Endodermal cell (in vitro differentiated cells): ENCODE measurements at places on chromosomes 1 and 21. TPM values are rescaled to one million over a fixed set of nuclear protein-coding genes. Genes with fewer than 3 reads are reported as not detected.
A peak's percentile ranks its signal among the peaks of the same experiment; 100 is the strongest.

GRCh38 chr1:77370583-77371306, 88.9 kb downstream of the AK5 start:
- no peak overlapping the region for H3K4me3 ChIP-seq
- no peaks in the 10 kb centered on the region for H3K27me3 ChIP-seq
- H3K36me3 ChIP-seq = no peaks in the 10 kb centered on the region
- no peak overlapping the region for H3K27ac ChIP-seq
- DNase-seq = no peak
- no peaks in the 10 kb centered on the region for H3K4me1 ChIP-seq

DNA sequence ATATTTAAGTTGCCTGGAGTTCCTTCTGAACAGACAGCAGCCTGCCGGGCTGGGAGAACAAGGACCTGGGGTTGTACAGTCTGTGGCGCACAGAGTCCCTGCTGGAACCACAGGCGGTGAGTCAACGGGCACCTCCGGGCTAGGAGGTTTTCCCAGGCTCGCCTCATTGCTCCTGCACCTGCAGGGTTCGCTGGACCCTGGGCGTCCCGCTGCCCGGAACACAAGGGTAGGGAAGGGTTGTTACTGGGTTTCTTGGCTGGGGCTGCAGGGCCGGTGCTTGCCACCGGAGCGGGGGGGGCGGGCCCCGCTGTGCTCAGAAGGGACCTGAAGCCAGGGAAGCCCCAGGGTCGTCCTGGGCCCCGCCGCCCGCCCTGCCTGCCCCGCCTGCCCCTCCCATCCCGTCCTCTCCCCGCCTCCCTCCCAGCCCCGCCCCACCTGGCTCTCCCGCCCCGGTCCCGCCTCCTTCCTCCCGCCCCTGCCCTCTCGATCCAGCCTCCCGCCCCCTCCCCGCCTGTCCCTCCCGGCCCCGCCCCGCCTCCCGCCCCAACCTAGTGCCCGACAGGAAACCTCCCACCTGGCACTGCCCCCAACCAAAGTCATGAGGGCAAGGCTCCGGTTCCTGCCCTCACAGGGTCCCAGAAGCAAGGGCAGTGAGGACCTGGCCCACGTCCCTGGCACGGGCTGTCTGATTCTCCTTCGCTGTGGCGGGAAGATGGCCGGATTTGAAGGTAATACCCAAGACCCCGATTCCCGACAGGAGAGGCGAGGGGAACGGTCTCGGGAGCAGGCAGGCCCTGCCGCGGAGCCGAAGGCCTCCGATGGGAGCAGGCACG, 6.8 kb downstream of the JMJD4 start:
- peak overlapping the region; percentile 83 for H3K4me3 ChIP-seq
- no peaks in the 10 kb centered on the region for H3K27me3 ChIP-seq
- H3K4me1 ChIP-seq = no peaks in the 10 kb centered on the region
- peak; percentile 94 for DNase-seq

Gene RIMKLA
- 0.73 to 23.4 TPM (median 1.5 TPM) in 3 replicates for total RNA-seq

Gene HOOK1
- 19.5 and 19.9 TPM in 2 replicates for total RNA-seq

DNA sequence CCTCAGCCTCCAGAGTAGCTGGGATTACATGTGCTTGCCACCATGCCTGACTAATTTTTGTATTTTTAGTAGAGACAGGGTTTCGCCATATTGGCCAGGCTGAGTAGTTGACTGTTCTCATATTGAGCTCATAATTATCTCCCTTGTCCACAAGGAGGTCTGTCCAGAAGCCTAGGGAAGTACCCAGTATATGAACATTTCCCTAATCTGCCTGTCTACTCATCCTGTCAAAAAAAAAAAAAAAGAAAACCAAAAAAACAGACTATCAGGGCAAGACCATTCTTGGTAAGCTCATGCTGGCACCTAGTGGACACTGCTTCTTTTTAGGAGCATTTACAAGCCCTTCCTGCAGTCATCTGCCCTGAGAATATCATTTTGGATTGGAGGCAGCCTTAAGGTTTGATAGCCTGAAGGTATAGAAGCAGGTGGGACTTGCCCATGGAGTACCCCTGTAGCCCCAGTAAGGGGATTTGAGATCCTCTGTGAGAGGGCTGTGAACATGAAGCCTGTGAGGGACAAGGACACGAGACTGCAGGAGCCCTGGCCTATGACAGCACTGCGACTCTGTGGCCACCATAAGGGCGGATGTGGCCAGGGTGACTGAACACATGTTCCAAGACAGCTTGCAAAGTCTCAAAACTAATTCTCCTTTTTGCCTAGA, 10.8 kb upstream of the DUSP12 start:
- H3K27ac ChIP-seq = no peak overlapping the region
- H3K27me3 ChIP-seq = peaks cover 3% of the 10 kb centered on the region
- no peak overlapping the region for H3K4me3 ChIP-seq
- DNase-seq = peak; percentile 70

DNA sequence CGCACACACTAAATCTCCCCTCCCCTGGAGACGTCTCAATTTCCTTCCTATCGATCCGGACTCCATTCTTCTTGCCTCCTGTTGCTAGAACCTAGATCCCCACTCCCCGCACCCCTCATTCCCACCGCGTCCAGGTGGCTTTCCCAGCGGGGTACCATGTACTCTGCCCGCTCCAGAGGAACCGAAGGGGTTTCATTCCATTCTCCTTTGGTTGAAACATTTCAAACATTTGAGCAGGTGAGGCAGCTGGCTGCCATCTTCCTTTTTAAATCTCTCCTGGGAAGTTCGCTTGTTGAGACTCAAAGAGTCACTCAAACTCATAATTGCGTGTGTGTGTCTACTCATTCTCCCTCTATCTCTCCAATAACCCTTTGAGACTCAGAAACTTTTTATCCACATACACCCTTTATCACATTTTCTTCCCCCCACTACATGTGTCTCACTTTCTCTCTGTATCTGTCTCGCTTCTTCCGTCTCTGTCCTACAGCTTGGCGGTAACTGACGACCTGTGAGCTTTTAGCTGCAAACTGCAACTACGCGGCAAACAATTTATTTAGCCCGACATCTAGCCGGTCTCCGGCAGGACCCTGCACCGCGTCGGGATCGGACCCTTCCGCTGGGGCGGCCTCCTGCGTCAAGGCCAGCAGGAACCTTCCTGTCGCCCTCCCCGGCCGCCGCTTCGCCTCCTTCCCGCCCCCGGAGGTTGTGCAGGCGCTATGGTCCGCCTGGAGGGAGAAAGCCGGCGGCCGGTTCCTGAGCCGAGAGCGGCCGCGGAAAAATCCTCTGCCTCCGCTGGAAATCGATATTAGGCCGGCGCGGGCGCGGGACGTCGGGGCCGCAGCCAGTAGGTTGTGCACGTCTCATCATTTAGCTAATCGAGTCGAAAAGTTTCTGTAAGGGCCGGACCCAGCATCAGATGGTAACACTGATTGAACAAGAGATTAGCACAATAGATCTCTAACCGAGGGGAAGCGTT, 3.0 kb upstream of the FOXD3 start:
- peak; percentile 81 for DNase-seq
- no peaks in the 10 kb centered on the region for H3K36me3 ChIP-seq
- H3K4me1 ChIP-seq = peaks cover 5% of the 10 kb centered on the region
- H3K27ac ChIP-seq = no peak overlapping the region

GRCh38 chr21:37412603-37413360, 46.2 kb downstream of the DYRK1A start:
- H3K4me3 ChIP-seq = no peak overlapping the region
- no peaks in the 10 kb centered on the region for H3K27me3 ChIP-seq
- no peak overlapping the region for H3K27ac ChIP-seq
- H3K36me3 ChIP-seq = peaks cover 11% of the 10 kb centered on the region
